Eye (tissue), 1 donor: ENCODE measurements at places on chromosomes 6 and 20.

- DNase-seq, result no peak
Measured at GRCh38 chr6:53938810-53939209, 144.0 kb downstream of the LRRC1 start.

- no peak for DNase-seq
Measured at GRCh38 chr6:19587238-19587942, 249.8 kb upstream of the ID4 start.

- DNase-seq, result no peak
Measured at GRCh38 chr6:129133770-129134192, 250.8 kb downstream of the LAMA2 start.

DNA sequence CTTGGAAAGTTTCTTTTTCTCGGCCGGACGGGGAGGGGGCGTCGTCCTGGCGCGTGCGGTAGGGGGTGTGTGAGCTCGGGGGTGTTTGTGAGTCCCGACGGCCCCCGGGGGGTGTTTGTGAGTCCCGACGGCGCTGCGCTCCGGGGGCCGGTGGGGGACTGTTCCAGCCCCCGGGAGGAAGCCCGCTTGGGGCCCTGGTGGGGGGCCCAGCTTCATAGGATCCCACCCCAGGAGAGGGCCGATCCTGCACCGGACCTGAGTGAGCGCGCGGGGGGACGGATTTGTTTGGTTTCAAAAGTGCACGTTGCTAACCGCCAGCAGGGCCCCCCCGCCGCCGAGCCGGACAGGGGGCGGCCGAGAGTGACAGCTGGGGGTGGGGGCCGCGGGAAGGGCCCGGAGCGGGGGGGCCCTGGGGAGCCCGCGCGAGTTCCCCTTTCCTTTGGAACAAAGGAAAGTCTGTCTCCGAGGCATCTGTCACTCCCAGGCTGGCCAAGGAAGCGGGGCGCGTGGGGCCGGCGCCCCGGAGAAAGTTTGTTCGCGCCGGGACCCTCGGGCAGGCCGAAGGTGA is 485 bp downstream of the TGIF2 start:
- DNase-seq, result peak; percentile 76

- peak; percentile 74 for DNase-seq
Measured at GRCh38 chr6:156791320-156791850, 14.2 kb downstream of the ARID1B start.

DNA sequence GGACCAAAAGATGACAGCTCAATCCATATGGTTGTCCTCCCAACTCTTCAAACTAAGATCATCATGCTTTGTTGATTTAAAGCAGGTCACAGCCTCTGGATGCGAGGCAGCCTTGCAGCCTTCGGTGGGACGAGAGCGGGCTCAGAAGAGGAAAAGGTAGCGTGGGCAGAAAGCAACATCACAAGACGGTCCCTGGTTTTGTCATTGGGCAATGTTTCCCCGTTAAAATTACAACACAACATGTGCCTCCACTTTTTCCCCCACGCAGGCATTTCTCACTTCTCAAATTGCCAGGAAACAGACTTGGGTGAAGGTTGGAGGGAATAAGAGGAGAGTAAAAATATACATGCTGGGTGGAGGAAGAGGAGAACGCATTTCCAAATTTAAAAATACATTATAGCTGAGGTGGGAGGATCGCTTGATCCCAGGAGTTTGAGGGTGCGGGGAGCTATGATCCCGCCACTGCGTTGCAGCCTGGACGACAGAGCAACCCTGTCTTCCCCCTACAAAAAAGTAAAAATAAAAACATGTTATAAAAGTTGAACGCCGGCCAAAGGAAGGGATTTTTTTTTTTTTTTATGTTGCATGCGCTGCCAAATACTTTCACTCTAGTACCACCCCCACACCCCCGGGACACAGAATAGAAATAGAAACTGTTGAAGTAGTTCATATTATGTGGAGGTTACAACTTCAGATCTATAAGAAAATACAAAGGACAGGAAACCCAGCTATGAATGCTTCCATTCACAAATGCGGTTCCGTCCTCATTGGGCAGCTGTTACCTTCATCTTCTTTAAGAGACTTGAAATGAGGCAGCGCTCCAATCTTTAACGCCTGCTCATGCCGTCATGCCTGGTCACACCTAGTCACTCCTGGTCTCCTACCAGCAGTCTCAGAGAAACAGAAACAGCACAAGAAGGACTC is 13.9 kb upstream of the NAA20 start:
- DNase-seq, result peak; percentile 52

DNA sequence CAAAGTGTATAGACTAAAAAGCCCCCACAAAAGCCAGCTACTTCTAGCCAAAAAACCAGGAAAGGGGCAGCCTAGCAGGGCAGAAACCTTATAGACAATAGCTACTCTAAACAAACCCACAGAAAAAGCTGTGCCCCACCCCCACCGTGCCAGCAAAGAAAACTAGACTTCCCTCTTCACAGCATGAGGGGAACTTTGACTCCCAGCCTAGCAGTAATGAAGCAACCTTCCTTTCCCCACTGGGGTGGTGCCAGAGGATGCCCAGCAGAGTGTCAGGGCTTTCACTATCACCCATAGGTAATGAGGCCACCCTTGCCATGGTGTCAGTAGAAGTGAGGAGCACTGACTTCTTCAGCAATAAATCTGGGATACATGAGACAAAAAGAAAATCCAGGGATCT is 99.0 kb upstream of the LGSN start:
- DNase-seq, result no peak

DNA sequence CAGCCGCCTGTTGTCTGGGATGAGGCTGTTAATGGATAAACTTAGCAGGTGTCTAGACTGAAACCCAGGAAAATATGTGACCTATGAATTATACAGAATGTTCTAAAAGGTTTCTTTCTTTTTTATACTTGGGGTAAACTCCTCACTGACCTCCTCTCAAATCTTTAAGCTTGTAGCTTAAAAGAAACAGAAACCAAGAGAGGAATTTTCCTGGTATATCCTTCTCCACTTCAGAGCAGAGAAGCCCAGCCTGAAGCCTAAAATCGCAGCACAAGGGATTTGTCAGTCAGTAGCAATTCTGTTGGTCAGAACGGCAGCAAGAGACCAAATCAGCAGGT is 99.4 kb upstream of the RIPOR2 start:
- DNase-seq, result no peak

DNA sequence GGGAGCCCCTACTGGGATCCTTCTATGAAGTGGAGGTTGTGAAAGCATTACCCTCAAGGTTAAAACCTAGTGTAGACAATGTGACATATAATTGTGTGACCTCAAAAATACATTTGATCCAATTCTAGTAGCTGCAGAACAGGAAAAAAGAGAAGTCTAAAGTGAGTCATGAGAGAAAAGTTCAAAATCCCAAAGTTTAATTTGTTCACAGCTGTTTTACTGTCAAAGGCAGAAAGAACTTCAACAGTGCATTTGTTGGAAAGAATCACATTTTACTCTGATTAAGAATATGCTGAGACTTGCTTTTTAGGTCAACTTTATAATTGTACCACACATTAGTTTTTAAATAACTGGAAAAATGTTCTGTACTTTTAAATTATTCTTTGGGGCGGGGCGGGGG is 1027.4 kb upstream of the FLRT3 start:
- no peak for DNase-seq

DNA sequence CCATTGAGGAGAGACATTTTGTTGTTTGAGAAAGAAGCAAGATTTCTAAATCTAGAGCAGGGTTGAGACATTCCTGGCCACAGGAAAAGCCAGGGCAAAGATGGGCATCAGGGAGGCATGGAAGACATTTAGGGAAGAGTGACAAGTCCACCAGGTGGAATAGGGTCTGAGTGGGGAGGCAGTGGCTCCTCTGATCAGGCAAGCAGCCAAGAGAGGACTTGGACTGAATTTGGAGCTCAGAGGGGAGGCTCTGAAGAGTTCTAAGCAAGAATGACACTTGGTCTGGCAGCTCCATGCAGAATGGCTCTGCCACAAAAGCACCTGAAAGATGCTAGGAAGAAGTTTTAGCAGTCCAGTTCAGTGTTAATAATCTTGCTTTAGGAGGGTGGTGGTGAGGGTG is 120.8 kb downstream of the FYN start:
- DNase-seq, result no peak

GRCh38 chr20:1401451-1401907 is 8.6 kb upstream of the FKBP1A start:
- no peak for DNase-seq
